Osteocyte (in vitro differentiated cells): ENCODE measurements at places on chromosomes 2 and 18.

- no peak for DNase-seq
These were observed 173.7 kb downstream of the RAB3GAP1 start for GRCh38 chr2:135225781-135226180.

GRCh38 chr2:157933160-157933920 is 57.2 kb upstream of the ACVR1 start:
- DNase-seq = no peak

GRCh38 chr2:227198866-227199265 is 34.4 kb downstream of the COL4A3 start:
- no peak for DNase-seq

DNA sequence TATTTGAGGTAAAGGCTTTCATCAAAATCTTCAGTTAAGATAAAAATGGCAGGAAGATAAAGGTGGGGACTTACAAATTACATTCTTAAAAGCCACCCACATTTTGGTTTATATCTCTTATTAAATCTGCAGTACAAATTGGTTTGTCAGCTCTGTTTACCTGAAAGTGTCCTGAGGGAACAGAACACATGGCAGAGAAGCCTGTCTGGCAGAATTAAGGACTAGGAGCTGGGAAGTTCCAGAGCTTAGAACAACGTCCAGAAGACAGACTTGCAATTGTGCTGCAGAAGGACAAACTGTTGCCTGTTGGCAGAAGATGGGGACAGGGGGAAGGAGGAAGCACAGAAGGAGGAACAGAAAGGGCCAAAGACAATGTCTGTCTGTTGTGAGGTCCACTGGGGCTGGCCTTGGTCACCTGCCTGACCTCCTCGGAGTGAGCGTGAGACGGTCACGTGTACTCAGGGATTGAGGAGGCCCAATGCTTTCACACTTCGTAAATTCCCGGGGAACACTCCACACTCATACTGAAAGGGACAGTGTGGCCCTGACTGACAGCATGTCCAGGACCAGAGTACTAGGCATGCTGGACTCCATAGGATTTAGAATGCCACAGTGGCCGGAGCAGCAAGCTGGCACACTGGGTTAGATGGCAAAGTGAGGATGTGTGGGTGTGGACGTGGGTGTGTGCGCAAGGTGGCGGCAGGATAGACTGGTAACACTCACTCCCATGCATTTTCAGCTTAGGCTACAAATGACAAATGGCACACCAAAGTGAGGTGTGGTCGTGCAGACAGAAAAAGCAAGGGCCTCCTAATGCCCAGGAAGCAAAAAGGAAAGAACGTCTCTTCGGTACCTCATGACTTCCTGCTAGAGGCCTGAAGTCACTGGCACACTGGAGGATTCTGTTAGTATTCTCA is 210.9 kb upstream of the REV1 start:
- peak; percentile 63 for DNase-seq

DNA sequence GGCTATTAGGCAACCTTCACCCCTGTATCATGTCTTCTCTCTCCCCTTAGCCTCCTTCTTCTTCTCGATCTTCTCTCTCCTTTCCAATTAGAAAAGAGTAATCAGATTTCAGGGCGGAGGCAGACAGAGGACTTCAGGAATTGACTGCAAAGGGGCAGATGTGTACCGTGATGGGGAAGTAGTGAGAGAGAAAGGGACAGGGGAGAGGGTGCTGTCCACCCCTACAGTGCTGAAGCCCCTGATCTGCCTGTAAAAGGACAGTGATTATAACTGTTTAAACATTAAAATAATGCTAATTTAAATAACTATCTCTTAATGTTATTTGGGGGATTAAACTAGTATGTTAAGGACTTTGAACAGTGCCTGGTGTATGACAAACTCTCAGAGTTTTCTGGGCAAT is 178.5 kb downstream of the ACTR3 start:
- no peak for DNase-seq

GRCh38 chr18:48157956-48158355 is 227.5 kb upstream of the SMAD2 start:
- DNase-seq = no peak

DNA sequence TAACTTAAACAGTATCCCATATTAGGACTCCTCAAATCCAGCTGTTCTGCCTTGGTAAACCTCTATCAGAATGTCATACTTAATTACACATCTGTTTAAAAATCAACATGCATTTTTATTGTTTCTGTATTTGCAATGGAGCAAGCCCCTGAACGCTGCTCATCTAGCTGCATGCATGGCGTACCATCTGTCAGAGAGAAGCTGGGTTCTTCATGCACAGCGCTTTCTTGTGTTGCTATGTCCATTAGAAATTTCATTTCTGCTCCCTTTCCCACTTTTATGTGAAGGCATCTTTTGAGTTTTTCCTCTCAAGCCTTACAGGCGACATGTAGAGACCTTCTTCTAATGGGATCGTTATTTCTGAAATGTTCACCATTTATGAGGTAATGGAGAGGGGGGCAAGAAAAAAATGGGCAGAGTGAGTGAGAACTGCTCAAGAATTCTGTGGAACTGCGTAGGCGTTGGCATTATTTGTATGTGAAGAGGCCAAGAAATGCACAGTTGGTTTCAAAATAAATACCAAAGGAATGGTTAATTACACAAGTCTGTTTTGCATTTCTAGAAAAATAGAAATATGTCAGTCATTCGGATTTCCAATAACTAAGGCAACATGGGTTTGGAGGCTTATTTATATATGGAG is 31.6 kb downstream of the INSIG2 start:
- DNase-seq = no peak

GRCh38 chr18:61743775-61744531 is 148.9 kb downstream of the RNF152 start:
- DNase-seq = no peak

GRCh38 chr2:42752314-42752713 is 11.6 kb downstream of the OXER1 start:
- no peak for DNase-seq

DNA sequence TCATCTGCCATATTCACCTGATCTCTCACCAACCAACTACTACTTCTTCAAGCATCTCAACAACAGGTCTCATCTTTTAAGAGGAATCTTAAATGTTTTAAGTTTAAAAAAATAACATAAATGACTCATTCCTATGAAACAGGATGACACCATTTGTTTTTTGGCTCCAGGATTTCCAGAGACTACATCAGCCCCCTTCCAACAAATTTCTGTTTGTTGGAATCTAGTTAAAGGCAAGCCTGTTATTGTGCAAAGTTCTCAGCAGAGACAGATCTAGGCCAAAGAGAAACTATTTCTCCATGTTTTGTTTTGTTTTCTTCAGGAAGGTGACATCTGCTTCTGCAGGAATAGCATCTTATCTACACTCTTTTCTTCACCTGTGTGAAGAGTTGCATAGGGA is 204.8 kb upstream of the SH3BP4 start:
- DNase-seq = no peak

GRCh38 chr18:58416704-58417683 is 211.9 kb downstream of the ALPK2 start:
- DNase-seq = no peak

DNA sequence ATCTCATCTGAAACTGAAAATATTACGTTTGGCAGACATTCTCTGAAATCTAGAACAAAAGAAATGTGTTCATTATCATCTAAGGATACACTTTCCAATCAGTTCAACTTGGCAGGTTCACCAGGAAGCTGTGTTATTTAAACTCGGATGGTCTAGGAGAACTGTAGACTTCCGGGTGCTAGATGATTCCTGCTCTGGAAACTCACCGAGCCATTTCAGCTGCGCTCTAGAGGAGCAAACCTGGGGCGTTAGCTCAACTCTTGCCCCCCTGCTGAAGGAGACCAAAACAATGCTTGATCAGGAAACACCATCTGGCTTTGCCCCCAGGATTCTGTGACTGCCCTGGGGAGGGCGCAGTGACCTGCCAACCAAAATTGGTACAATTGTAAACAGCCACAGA is 22.9 kb downstream of the MLPH start:
- DNase-seq = no peak

DNA sequence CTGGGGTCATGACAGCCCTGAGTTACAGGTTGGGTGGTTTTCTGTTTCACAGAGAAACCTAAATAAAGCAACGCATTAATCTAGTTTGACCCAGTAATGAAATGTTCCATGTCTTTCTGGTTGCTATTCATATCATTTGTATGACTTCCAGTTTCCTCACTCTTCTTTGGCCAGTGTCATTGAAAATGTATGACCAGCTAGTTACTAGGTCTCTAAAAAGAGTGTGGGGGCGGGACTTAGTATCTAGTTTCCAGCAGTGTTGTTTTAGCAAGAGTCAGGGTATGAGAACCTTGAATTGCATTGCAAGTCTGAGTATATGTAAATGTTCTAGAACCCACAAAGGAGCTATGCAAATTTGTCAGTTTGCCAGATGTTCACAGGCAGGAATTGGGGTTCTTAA is 47.7 kb downstream of the SLC9A2 start:
- DNase-seq = no peak

DNA sequence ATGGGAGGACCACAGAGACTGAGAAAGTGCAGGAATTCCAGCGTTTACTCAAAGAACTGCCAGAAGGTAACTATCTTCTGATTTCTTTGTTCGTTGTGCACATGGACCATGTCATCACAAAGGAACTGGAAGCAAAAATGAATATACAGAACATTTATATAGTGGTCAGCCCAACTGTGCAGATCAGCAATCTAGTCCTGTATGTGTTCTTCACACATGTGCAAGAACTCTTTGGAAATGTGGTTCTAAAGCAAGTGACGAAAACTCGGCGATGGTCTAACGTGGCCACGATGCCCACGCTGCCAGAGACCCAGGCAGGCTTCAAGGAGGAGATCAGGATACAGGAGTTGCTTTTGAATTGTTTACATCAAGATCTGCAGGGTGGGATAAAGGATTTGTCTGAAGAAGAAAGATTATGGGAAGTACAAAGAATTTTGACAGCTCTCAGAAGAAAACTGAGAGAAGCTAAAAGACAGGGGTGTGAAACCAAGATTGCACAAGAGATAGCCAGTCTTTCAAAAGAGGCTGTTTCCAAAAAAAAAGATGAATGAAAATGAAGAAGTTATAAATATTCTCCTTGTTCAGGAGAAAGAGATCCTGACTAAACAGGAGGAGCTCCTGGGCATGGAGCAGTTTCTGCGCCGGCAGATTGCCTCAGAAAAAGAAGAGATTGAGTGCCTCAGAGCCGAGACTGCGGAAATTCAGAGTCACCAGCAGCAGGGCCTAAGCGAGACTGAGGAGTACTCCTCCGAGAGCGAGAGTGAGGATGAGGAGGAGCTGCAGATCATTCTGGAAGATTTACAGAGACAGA is 8.3 kb upstream of the CHST10 start:
- no peak for DNase-seq

DNA sequence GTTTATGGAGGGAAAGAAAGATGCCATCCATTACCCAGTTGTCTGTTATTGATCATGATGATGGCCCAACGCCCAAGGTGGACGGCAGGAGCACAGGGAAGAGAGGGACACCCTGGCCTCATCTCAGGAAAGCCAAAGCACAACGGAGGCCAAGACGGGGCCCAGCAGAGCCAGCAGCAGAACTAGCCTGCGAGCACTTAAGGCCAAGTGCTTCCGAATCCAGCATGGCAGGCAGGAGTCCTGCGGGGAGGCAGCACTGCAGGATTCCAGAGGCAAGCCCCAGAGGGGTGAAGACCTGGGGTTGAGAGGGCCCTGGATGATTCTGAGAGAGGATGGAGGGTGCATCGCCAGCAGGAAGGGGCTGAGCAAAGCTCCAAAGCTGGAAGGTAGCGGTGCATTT is 28.3 kb upstream of the KLHL29 start:
- DNase-seq = no peak

DNA sequence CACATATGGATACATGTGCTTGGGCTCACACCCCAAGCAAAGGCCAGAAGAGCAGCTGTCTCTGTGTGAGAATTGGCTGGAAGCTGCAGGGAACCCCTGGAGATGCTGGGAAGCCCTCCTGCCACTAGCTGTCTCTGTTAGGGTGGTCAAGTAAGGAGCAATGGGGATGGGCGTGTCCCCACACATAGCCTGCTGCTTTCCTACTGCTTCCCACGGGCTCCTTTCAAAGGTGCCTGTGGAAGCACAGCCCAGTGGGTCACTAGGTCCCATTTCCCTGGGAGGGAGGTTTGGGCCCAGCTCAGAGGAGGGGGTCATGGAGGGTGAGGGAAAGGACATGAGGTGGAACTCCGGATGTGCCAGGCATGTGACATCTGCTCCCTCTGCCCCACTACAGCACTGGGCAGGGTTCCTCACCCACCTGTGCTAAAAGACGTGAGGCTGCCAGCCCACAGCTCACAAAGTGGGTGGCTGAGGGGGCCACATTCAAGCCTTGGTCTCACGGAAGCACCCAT is 24.4 kb upstream of the MAL start:
- DNase-seq = no peak

DNA sequence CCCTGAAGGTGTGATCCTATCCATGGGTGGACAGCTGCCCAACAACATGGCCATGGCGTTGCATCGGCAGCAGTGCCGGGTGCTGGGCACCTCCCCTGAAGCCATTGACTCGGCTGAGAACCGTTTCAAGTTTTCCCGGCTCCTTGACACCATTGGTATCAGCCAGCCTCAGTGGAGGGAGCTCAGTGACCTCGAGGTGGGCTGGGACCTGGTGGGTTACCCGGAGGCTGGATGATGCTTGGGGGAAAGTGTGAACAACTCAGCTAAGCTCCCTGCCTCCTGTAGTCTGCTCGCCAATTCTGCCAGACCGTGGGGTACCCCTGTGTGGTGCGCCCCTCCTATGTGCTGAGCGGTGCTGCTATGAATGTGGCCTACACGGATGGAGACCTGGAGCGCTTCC is 16.2 kb downstream of the CAD start:
- DNase-seq = no peak

DNA sequence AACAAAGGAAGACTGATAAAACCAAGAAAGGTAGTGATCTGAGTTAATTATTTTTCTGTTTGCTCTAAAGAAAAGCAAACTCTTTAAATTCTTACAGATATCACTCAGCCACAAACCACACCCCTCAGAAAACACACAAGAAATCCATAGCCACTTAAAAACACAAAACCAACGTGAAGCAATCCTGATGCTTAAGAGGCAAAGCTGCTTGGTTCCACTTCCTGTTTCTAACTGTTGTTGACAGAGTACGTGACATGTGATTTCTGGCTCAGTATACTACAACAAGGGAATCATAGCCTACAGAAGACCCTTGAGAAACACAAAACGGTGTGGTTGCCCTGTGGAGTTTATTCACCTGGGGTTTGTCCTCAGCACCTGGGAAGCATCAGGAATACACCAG is 240.9 kb upstream of the APCDD1 start:
- DNase-seq = no peak

DNA sequence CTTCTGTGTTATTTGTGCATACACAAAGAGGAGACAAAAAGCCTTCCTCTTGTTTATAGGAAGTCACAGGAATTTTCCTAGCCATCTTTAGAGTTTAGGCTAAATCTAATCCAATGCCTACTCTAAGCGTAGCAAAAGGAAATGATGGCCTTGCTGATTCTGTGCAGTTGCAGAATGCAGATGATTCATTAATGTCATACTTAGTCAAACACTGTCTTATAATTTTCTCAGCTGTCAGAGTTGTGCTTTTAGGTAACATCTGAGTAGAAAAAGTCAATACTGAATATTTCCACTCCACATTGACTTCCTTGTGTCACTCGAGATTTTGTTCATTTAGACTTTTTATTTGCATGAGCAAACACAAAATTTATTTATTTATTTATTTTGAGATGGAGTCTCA is 157.9 kb upstream of the FOSL2 start:
- no peak for DNase-seq
